ENCODE measurements at places on chromosomes 12 and 14.

DNA sequence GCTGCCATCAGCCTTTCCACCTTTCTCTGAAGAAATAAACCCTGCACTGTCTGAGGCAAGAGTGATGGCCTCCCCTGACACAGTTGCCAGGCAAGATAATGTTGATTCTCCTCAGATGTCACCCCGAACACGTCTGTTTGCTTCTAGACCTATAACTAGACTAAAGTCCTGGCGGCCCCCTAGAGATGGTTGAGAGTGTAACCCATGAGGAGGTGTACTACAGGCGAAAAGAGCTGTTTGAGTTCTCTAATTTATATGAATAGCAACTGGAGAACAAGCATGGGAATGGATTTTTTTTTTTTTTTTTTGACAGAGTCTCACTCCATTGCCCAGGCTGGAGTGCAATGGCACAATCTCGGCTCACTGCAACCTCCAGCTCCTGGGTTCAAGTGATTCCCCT, 33.0 kb upstream of the ATF7IP start:
- H3K36me3 ChIP-seq, result no peaks in the 10 kb centered on the region
- H3K4me1 ChIP-seq, result no peaks in the 10 kb centered on the region
- H3K27me3 ChIP-seq, result no peaks in the 10 kb centered on the region
- no peak overlapping the region for H3K27ac ChIP-seq

DNA sequence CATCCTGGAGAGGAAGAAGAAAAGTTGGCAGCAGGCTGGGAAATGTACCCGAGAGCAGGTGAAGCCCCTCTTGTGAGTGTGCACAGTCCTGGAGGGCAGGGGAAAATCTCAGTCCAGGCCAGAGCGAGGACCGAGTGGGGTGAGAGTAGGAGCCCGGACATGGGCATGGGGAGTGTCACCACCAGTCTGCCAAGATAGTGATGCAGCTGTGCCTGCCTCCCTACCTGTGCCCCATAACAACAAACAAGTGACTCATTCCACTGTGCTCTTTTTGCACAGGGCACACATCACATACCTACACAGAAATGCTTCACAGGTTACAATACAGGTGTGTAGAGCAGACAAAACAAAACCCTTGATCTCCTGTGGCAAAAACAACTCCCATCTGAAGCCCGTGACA, 205.9 kb upstream of the PELI2 start:
- H3K27ac ChIP-seq, result no peak overlapping the region
- H3K4me1 ChIP-seq, result no peaks in the 10 kb centered on the region
- H3K36me3 ChIP-seq, result no peaks in the 10 kb centered on the region
- no peaks in the 10 kb centered on the region for H3K27me3 ChIP-seq
- DNase-seq, result no peak

DNA sequence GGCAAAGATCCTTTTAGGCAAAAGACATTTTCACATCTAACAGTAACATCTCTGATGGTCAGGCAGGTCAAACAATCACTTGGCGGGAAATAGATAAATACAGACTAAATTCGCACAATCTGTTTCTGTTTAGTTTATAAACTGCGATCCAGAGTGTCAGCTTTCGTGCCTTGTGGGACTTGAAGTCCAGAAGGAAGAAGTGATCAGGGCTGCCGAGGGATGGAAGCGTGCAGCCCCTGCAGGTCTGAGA, 245 bp upstream of the BRMS1L start:
- H3K4me1 ChIP-seq, result peaks cover 6% of the 10 kb centered on the region
- DNase-seq, result no peak
- peak overlapping the region; percentile 60 for H3K27ac ChIP-seq
- peaks cover 4% of the 10 kb centered on the region for H3K36me3 ChIP-seq
- no peaks in the 10 kb centered on the region for H3K27me3 ChIP-seq

DNA sequence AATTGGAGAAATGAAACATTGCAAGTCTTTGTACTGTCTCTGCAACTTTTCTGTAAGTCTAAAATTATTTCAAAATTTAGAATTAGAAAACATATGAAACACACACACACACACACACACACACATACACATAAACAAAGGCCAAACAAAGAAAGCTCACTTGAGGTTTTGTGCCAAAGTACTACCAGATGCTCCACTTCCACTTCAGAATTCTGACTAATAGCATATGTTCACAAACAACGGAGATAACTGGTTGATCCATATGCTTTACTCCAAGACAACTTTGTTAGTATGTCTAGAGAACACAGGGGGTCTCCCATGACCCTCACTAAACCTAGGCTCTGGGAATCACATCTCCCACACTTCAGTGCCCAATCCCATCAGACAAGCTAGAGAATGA, 133.8 kb upstream of the CLEC14A start:
- H3K4me3 ChIP-seq, result no peak overlapping the region
- H3K27me3 ChIP-seq, result no peaks in the 10 kb centered on the region
- H3K36me3 ChIP-seq, result no peaks in the 10 kb centered on the region
- no peaks in the 10 kb centered on the region for H3K4me1 ChIP-seq
- no peak overlapping the region for H3K27ac ChIP-seq

DNA sequence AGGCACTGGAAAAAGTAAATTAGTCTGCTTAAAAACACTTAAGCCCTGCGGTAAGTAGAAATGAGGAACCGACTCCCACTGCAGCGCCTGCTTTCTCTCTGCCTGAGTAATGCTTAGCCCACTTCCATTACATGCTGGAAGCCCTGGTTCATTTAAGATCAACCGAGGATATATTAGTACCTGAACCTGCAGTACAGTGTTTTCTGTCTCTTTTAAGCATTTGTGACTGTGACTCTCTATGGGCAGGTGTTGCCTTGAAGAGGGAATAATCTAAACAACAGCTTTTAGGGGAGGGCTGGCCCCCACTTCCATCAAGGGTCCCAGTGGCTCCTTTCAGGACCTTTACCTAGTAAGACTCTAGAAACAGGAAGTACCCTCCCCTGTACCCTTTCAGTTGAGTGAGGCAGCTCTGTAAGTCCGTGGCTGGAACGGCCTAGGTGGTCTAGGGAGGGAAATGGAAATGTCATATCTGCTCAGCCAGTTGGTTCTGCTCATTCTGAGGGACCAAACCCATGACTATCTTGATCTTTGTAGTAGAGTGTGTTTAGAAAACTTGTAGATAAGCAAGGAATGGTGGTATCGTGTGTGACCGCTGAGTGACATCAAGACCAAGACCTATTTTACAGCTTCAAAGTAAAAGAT, 56.2 kb downstream of the FNTB start:
- H3K4me3 ChIP-seq, result no peak overlapping the region
- no peaks in the 10 kb centered on the region for H3K4me1 ChIP-seq
- no peaks in the 10 kb centered on the region for H3K27me3 ChIP-seq
- no peak overlapping the region for H3K27ac ChIP-seq
- no peak for DNase-seq
- no peaks in the 10 kb centered on the region for H3K36me3 ChIP-seq

DNA sequence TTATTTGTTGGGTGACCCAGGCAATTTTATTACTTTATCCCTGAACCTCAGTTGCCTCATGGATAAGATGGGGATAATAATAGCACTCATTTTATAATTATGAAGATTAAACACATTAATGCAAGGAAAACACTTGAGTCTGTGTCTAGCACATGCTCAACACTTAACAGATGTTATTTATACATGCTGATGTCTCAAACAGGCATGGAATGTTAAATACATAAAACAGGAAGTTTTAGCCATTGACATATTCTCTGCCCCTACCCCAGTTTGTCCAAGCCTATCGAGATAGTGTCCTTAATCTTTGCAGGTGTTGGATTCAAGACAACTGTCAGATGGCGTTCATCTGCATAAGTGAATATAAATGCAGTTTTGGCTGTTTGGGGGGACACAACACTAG, 109.8 kb downstream of the SCAF11 start:
- no peak overlapping the region for H3K4me3 ChIP-seq
- no peak for DNase-seq
- no peak overlapping the region for H3K27ac ChIP-seq
- H3K36me3 ChIP-seq, result no peaks in the 10 kb centered on the region
- H3K4me1 ChIP-seq, result no peaks in the 10 kb centered on the region

- H3K36me3 ChIP-seq, result no peaks in the 10 kb centered on the region
- H3K4me3 ChIP-seq, result peak overlapping the region; percentile 56
- H3K27me3 ChIP-seq, result no peaks in the 10 kb centered on the region
- no peak overlapping the region for H3K27ac ChIP-seq
- H3K4me1 ChIP-seq, result peaks cover 5% of the 10 kb centered on the region
Measured at GRCh38 chr12:51424094-51424661, 453 bp upstream of the SLC4A8 start.

GRCh38 chr14:61508526-61508925, 186.8 kb upstream of the HIF1A start:
- peaks cover 44% of the 10 kb centered on the region for H3K4me1 ChIP-seq
- H3K27me3 ChIP-seq, result no peaks in the 10 kb centered on the region
- H3K27ac ChIP-seq, result no peak overlapping the region
- no peak for DNase-seq

DNA sequence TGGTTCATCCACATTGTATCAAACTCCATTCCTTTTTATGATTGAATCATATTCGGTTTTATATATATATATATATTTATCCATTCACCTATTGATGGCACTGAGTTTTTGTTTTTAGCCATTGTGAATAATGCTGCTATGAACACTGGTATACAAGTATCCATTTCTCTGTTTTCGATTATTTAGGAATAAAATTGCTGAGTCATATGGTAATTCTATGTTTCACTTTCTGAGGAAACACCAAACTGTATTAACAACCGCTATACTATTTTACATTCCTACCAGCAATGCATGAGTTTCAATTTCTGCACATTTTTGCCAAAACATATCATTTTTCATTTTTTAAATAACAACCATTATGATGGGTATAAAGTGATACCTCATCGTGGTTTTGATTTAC, 104.7 kb downstream of the C12orf42 start:
- H3K27ac ChIP-seq, result no peak overlapping the region
- H3K27me3 ChIP-seq, result no peaks in the 10 kb centered on the region
- H3K36me3 ChIP-seq, result no peaks in the 10 kb centered on the region
- DNase-seq, result no peak
- no peak overlapping the region for H3K4me3 ChIP-seq

DNA sequence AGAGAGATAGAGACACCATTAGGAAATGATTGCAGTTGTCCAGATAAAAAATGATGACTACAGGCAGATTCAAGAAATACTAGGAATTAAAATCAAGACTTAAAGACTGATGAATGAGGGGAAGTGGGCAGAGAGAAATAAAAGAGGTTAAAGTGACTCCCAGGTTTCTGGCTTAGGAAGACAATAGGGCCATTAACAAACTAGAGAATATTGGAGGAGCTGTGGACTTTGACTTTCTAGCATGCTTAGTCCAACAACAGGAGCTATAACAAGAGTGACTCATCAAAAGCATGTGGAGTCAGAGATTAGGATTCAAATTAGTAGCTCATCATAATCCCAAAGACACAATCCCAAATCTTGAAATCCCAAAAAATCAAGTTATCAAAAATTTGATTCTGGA, 101.5 kb downstream of the BMP4 start:
- H3K27me3 ChIP-seq, result no peaks in the 10 kb centered on the region
- H3K4me3 ChIP-seq, result no peak overlapping the region
- no peak overlapping the region for H3K27ac ChIP-seq

GRCh38 chr12:95187865-95188415, 29.3 kb downstream of the FGD6 start:
- no peak overlapping the region for H3K27ac ChIP-seq
- peaks cover 2% of the 10 kb centered on the region for H3K27me3 ChIP-seq
- no peak for DNase-seq
- H3K4me3 ChIP-seq, result no peak overlapping the region
- H3K4me1 ChIP-seq, result no peaks in the 10 kb centered on the region
- H3K36me3 ChIP-seq, result no peaks in the 10 kb centered on the region

DNA sequence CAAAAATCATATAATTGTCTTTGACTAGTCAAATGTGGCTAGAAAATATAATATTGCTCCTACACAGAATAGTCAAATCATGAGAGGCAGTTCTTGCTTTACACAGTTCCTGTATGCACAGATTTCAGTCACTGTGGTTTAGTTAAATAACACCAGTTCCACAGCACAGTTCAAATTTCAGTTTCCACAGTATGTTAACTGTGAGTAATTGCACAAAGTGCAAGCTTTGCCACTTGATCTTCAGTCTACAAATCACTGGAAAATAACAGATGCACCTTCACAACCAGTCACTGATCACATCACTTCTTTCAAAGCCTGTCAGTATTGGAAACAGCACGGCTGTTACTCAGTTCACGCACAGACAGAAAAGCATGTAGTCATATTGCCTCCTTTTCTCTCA, 38.7 kb downstream of the KCNH5 start:
- H3K4me3 ChIP-seq, result no peak overlapping the region
- no peaks in the 10 kb centered on the region for H3K4me1 ChIP-seq
- DNase-seq, result no peak
- H3K27me3 ChIP-seq, result no peaks in the 10 kb centered on the region
- H3K27ac ChIP-seq, result no peak overlapping the region

- no peak overlapping the region for H3K27ac ChIP-seq
- no peaks in the 10 kb centered on the region for H3K4me1 ChIP-seq
- H3K4me3 ChIP-seq, result no peak overlapping the region
- no peak for DNase-seq
- no peaks in the 10 kb centered on the region for H3K27me3 ChIP-seq
- no peaks in the 10 kb centered on the region for H3K36me3 ChIP-seq
Measured at GRCh38 chr14:46323404-46323762, 328.2 kb downstream of the RPL10L start.

GRCh38 chr14:41830714-41831406, 224.2 kb downstream of the LRFN5 start:
- no peaks in the 10 kb centered on the region for H3K36me3 ChIP-seq
- H3K27me3 ChIP-seq, result no peaks in the 10 kb centered on the region
- no peaks in the 10 kb centered on the region for H3K4me1 ChIP-seq
- no peak overlapping the region for H3K4me3 ChIP-seq
- DNase-seq, result no peak

- H3K4me3 ChIP-seq, result no peak overlapping the region
- no peak for DNase-seq
- no peaks in the 10 kb centered on the region for H3K27me3 ChIP-seq
- no peak overlapping the region for H3K27ac ChIP-seq
Measured at GRCh38 chr12:31600750-31601149, 9.8 kb upstream of the DENND5B start.

GRCh38 chr12:88255224-88255623, 113.1 kb downstream of the TMTC3 start:
- H3K4me1 ChIP-seq, result no peaks in the 10 kb centered on the region
- H3K27ac ChIP-seq, result no peak overlapping the region
- H3K4me3 ChIP-seq, result no peak overlapping the region

DNA sequence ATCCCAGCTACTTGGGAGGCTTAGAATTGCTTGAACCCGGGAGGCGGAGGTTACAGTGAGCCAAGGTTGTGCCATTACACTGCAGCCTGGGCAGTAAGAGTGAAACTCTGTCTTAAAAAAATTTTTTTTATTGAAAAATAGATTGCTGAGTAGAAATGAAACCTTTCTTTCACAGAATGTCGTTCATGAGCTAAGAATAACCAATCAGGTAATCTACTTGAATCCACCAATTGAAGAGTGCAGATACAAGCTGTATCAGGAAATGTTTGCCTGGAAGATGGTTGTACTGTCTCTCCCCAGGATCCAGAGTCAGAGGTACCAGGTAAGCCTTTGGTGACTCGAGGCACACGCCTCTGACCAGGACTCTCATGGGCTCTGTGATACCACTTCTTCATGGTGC, 27.0 kb downstream of the DYNC1H1 start:
- no peak overlapping the region for H3K4me3 ChIP-seq
- no peaks in the 10 kb centered on the region for H3K4me1 ChIP-seq
- H3K36me3 ChIP-seq, result peaks cover 97% of the 10 kb centered on the region
- H3K27me3 ChIP-seq, result no peaks in the 10 kb centered on the region

GRCh38 chr14:65940056-65940735, 527.7 kb downstream of the FUT8 start:
- H3K27me3 ChIP-seq, result no peaks in the 10 kb centered on the region
- H3K4me1 ChIP-seq, result peaks cover 29% of the 10 kb centered on the region
- no peak overlapping the region for H3K27ac ChIP-seq
- no peak overlapping the region for H3K4me3 ChIP-seq

- no peaks in the 10 kb centered on the region for H3K36me3 ChIP-seq
- H3K27ac ChIP-seq, result no peak overlapping the region
- no peak for DNase-seq
- no peak overlapping the region for H3K4me3 ChIP-seq
Measured at GRCh38 chr12:14970473-14970872, 2.4 kb upstream of the PDE6H start.

All from naive thymus-derived CD4-positive, alpha-beta T cell (primary cell).